ENCODE measurements at places on chromosomes 4 and X.

DNA sequence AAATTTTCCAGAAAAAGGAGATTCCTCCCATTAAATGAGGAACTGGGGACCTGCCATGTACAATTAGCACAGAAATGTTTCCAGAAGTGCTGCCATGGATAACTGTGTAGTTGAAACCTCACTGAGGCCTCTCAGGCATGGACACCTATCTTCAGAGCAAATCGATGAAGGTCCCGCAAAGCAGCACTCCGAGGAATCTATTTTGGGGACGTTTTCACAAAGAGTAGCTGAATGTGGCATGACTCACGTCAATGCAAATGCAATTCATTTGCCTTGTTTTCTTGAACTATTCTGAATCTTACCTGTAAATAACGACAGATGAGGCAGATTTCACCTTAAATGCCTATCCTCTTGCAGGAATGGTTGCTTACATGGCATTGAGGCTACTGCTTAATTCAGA lies 87.1 kb upstream of the STS start:
- DNase-seq, result no peak

GRCh38 chrX:18041656-18042055 lies 179.0 kb downstream of the BEND2 start:
- DNase-seq, result no peak

DNA sequence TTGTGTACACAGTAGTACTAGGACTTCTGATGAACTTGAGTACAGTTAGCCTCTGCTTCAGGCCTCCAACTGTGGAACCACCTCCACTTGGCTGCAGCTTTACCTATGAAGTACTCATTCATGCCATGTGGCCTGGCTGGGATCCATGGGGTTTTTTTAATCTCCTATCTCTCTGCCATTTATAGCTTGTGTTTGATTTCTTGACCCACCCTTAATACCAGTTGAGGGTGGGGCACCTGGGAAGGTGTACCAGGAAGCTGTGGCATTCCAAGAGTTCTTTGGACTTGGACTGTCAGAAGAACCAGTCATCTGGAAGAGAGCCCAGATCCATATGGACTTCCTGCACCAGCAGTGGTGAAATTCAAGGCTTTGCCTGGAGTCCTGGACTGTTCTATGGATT lies 230.1 kb downstream of the SHROOM3 start:
- no peak for DNase-seq

DNA sequence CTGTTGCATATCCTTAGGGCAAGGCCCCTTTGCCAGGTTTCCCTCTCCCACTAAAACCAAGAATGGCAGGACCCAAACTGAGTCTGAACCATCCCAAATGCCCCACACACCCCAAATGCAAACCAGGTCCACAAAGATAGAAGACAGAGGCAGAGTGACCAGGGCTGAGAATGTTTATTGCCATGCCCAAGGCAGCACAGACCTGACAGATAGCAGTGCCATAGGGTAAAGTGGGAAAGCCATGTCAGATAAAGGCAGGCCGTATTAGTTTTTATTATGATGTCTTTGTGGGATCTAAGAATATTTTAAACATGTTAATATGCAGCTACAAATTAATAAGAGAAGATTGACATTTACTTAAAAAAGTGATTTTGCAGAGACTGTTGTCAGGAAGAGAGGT lies 29.6 kb upstream of the MND1 start:
- no peak for DNase-seq

DNA sequence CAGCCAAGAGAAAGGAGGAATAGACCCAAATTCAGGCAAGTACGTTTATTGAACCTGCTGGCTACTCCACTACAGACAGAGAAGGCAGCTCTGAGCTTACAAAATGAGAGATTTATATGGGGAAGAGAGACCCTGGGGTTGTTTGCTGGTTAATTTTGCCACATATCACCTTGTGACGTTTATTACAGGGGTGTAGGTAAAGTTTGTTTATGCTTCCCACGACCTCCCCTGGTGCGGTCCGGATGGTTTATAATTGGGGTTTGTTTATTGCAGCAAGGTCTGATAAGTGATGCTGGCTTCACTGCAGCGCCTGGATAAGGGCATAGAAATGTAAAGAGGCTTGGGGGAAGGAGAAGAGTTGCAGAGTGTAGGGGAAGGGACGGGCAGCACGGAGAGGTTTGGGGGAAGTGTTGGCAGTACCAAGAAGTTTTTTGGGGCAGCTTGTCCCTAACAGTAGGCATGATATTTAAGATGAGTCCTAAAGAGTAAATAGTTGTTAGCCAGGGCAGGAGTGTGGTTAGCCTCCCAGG lies 12.6 kb downstream of the BEX1 start:
- DNase-seq, result no peak

All from stimulated activated CD8-positive, alpha-beta memory T cell treated with anti-CD3 and anti-CD28 coated beads, Interleukin-4, amount 100 ng/mL, for 1 hour (primary cell).